Fibroblast of skin of right biceps (primary cell): ENCODE measurements at places on chromosomes 2 and 18.

DNA sequence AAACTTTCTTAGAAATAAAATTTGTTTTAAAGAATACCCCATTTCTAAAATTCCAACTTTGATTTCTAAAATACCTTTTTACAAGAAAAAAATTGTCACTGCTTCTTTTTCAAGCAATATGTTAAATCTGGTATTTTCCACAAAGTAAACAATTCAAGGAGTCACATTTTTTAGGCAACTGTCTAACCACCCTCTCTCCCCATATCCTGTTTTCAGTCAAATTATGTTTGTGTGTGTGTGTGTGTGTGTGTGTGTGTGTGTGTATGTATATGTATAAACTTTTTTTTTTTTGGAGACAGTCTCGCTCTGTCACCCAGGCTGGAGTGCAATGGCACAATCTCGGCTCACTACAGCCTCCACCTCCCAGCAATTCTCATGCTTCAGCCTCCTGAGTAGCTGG lies 59.3 kb downstream of the ADNP2 start:
- peak; percentile 49 for DNase-seq

- peak; percentile 76 for DNase-seq
Observed at GRCh38 chr2:70523996-70524965, 29.3 kb downstream of the TGFA start.

GRCh38 chr18:26089293-26090129 lies 902 bp downstream of the SS18 start:
- DNase-seq = peak; percentile 54

- DNase-seq = no peak
Observed at GRCh38 chr18:59822612-59823550, 76.9 kb upstream of the PMAIP1 start.

DNA sequence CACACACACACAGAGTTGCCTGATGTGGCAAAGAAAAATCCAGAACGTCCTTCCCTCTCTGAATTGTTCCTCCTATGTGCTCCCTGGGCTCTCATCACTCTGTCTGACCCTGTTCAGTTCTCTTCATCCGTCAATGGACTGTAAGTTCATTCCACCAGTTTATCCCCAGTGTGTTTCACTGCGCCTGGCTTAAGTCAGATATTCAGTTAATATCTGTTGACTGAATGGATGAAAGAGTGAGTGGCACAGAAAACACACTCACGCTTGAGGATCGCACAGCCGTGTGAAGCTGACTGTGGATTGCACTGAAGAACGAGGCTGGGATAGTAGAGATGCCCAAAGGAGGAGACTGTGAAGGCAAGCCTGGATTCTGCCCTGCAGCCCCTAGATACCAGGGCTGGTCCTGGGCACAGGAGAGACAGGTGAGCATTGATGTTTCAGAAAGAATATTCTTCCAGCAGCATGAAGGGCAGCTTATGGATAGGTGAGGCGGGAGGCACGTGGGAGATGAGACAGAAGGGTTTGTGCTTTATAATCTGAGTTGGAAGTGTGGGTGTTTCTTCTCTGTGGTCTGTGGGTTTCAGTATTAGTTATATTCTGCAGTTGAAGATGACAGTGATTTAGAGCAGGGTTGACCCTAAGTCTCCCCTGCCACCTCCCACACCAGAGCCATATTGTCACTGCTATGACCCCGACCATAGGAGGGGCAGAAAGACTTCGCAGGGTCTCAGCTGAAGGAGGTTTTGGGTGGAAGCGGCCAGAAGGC lies 129.9 kb downstream of the SOCS6 start:
- no peak for DNase-seq
